Stimulated activated CD8-positive, alpha-beta memory T cell treated with anti-CD3 and anti-CD28 coated beads, Interleukin-4, amount 100 ng/mL, for 1 hour (primary cell): ENCODE measurements at places on chromosomes 3 and 15.

DNA sequence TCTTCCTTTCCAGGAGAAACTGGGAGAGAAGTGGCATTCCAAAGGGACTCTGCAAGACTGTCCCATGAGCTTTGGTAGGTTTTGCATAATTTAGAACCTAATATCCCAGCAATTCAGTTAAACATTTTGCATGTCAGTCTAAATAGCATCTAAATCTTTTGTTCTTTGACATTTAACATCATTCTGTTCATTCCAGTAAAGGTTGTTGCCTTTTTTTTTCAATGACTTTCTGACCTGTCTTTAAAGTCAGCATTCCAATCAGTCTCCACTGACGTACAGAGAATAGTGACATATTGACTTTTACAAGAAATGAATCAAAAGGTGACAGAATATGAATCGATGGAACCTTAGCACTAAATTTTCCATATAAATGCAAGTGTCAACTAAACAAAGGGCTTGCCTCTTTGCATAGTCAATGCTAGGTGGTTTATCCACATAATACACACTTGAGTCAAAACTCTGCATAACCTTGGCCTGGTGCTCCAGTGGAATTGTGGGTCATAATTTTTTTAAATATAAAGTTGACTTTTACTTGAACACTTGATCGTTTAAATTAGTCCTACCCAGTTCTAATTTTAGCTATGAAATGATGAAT lies 370.1 kb downstream of the CNTN6 start:
- no peak for DNase-seq

GRCh38 chr3:56702490-56703315 lies 19.6 kb upstream of the TASOR start:
- DNase-seq, result no peak

GRCh38 chr15:37872661-37873060 lies 61.8 kb upstream of the TMCO5A start:
- no peak for DNase-seq

- DNase-seq, result no peak
Observed at GRCh38 chr3:25603703-25604102, 61.0 kb downstream of the TOP2B start.

DNA sequence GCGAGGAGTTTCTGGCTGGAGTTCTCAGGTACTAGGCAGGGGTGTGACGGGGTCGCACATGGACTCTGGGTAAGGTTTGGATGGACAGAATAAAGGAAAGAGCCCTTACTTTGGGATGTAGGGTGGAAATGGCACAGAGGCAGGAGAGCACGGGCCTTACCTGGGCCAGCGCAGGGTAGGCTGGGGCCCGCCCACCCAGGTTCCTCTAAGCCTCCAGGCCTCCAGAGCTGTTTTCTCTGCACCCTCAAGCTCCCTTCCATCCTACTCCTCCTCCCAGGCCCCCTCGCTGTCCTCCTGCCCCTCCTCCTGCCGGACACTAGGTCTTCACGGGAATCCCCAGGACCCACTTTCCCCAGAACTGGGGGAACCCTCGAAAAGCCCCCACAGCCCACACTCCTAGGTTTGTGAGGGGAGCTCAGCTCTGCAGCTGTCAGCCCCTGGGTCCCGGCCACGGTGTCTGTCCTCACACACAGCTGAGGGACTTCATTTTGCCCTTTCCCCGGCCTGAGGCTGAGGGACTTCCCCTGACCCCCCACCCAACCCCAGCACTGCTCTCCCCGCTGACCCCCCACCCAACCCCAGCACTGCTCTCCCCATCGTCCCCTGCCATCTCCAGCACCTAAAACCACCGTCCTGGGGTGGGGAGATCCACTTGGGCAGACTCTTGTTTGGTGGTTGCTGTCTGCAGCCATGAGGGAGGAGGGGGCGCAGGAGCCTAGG lies 53.0 kb upstream of the PCSK6 start:
- DNase-seq, result no peak
